Stimulated activated CD8-positive, alpha-beta memory T cell treated with anti-CD3 and anti-CD28 coated beads, Interleukin-4, amount 100 ng/mL, for 1 hour (primary cell): ENCODE measurements at places on chromosomes 7 and 10.
A peak's percentile ranks its signal among the peaks of the same experiment; 100 is the strongest.

DNA sequence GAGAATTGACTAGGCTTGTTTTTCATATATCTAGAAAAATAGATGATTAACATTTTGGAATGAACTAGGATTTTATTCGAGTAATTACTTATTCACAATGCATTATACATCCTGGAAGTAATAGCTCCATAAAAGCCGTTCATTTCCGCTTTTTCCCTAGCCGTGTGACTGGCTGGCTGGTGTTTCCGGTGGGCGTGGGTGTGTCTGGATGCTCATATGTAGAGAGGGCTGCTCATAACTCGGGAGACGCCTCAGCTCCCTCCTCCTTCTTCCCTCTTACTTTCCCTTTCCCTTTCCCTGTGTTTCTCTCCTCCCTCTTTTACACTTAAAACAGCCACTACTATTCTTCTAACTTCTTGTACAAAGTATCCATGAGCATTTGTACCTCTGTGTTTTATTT lies 187.7 kb upstream of the VSTM2A start:
- no peak for DNase-seq

- DNase-seq = no peak
These were observed 13.5 kb downstream of the ESYT2 start for GRCh38 chr7:158815800-158816128.

GRCh38 chr7:44538093-44538797 lies 2.9 kb downstream of the NPC1L1 start:
- DNase-seq = no peak

GRCh38 chr7:114663502-114663901 lies 248.9 kb downstream of the FOXP2 start:
- no peak for DNase-seq

- DNase-seq = no peak
These were observed 32.9 kb upstream of the ANKRD2 start for GRCh38 chr10:97539523-97540200.

DNA sequence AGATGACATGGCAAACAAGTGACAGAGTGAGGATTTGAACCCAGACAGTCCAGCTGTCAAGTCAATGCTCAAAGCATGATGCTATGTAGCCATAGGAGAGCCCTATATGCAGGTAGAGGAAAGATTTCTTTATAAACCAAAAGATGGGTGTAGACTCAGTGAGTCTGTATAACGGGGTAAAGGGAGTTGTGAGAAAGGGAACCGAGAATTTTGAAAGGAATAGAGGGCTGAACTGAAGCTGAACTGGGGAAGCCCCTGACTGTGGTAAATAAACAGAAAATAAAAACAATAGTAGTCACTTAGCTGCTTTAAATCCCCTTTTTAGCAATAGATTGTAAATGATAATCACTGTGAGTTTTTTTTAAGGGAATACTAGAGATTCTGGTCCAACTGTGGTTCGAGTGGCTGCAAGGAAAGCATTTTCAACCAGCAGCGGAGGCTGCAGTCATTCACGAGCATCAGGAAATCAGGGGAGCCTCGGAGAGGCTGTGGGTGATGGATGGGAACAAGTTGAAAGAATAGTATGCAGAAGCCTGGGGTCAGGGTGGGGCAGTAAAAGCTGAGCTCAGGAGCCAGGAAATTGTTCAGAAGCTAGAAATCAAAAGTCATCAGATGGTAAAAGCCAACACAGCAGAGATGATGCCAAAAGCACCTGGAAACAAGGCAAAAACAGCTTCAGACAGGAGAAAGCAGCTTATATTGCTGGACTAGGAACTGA lies 393.5 kb downstream of the GFRA1 start:
- no peak for DNase-seq

DNA sequence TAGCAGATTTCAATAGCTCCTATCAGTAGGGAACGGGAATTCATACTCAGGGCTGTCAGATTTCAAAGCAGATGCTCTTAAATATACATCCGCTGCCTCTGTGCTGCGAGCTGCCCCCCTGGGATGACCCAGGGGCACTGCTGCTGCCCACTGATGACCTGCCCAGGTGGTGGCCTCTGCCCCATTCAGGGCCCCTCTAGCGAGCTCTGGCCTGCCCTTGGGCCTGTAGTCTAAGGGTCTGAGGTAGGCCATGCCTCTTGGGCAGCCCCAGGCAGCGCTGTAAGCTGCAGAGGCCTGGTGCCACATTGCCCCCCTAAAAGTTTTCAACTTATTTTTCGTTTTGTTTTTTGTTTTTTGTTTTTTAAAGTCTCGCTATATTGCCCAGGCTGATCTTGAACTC lies 50.6 kb upstream of the SH2B2 start:
- no peak for DNase-seq

GRCh38 chr10:92957223-92958010 lies 103.2 kb upstream of the CYP26C1 start:
- no peak for DNase-seq

DNA sequence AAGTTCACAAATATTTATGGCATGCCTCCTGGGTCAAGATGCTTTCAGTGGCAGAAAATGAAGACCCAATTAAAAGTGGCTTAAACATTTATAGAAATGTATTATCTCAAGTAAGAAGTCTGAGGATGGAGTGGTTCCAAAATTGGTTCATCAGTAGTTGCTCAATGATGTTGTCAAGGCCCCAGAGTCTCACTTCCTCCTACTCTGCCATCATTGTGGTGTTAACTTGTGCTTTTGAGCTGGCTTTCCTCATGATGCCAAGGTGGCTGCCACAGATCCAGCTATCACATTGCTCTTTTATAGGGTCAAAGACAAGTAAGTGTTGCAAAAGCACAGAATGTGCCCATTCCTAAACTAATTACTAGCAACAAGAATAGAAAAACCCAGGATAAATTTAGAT lies 404.6 kb upstream of the NRP1 start:
- no peak for DNase-seq

DNA sequence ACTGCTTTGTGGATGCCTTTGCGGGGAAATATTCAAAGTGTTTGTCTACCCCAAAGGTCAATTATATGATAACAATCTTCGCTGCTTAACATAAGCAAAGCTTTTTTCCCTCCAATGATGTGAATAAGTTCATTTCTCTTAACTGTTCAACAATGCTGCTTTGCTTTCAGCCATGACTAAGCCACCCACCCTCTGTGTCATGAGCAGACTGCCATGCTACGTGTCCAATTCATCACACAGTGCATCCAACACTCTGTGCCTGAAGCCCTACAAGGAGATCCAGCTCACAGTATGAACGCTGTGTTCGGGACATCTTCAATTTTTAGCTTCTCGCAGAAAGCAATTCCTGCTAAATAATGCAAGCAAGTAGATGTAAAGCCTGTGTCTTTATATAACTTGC lies 5.7 kb upstream of the TAS2R40 start:
- DNase-seq = no peak

DNA sequence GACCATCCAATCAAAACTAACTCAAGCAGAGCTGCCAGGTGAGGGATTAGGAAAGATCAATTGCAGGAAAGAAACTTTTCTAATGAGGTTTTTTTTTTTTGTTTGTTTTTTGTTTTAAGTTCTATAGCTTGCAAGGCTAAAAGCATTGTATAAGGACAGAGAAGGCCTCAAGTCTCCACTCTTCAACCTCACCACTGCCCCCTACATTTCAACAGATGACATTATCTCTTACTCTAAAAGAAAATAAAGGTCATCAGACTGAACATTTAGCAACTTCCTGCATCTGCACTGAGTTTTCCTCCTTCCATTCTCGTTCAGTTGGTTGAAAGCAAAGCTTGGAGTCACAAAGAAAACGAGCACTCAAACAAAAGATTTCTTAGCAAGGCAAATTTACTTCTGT lies 45.2 kb upstream of the EXOC4 start:
- DNase-seq = no peak

DNA sequence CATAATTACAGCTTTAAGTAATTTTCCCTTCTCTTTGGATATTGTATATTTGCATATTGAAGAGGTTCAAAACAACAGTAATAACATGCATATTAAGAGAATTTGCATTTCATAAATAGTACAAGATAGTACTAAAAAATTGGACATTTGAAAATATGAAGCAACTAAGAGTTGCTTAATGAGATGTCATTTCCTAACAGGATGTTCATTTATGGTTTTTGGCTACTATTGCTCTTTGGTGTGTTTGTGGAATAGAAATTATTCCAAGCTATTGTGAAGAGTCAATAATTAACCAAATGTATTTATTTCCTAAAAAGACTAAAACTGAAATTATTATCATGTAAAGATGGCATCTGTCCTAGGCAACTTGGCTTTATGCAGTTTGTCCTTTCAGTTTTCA lies 4.1 kb upstream of the SGCE start:
- DNase-seq = no peak

- no peak for DNase-seq
These were observed 3.8 kb downstream of the LMTK2 start for GRCh38 chr7:98110249-98111022.

- DNase-seq = peak; percentile 0
These were observed 115.5 kb upstream of the GNAI1 start for GRCh38 chr7:80018941-80019808.

GRCh38 chr7:6496842-6497636 lies 49.3 kb upstream of the DAGLB start:
- DNase-seq = no peak

DNA sequence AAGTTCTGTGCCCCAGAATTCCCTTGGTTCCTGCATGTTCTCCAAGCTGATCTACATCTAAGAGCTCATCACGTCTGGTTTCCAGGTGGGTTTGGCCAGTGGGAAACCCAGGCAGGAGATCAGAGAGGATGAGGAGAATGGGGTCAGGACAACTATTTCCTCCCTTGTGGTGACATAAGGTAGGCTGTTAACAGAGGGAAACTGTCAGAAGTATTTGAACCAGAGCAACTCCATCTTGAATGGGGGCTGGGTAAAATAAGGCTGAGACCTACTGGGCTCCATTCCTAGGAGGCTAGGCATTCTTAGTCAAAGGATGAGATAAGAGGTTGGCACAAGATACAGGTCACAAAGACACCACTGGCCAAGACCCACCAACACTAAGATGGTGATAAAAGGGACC lies 19.1 kb downstream of the GARIN1A start:
- DNase-seq = no peak

- DNase-seq = no peak
These were observed 303.3 kb downstream of the GPR37 start for GRCh38 chr7:124462249-124462648.

DNA sequence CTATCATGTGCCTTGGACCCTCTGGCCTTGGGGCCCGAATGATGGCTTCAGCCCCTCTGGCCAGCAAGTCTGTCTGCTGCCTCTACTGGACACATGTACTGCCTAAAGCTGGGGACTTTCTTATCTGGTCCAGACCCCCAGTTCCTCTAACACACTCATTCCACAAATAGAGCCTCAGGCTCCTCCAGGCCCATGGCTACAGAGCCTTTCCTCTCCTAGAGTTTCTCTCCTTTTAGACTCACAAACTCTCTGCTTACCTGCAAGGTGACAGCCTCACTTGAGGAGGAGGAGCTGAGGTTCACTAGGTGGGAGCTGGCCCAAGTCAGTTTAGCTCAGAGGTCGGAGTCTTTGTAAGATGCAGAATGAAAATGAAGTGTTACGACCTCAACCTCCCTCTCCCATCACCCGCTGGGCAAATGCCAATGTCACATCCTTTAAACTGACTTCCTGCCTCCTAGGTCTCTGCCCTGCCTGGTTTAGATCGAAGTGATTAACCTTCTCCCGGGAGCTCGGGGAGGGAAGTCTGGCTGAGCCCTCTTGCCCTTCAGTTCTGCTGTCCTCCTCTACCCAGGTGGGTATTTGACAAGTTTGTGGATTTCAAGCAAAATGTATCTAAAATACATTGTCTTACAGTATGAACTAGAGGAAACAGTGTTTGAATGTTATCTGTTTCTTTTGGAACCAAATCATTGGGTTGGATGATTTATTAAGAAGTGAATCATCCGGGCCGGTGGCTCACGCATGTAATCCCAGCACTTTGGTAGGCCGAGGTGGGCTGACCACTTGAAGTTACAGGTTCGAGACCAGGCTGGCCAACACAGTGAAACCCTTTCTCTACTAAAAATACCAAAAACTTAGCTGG lies 71.9 kb upstream of the TNS3 start:
- DNase-seq = no peak

DNA sequence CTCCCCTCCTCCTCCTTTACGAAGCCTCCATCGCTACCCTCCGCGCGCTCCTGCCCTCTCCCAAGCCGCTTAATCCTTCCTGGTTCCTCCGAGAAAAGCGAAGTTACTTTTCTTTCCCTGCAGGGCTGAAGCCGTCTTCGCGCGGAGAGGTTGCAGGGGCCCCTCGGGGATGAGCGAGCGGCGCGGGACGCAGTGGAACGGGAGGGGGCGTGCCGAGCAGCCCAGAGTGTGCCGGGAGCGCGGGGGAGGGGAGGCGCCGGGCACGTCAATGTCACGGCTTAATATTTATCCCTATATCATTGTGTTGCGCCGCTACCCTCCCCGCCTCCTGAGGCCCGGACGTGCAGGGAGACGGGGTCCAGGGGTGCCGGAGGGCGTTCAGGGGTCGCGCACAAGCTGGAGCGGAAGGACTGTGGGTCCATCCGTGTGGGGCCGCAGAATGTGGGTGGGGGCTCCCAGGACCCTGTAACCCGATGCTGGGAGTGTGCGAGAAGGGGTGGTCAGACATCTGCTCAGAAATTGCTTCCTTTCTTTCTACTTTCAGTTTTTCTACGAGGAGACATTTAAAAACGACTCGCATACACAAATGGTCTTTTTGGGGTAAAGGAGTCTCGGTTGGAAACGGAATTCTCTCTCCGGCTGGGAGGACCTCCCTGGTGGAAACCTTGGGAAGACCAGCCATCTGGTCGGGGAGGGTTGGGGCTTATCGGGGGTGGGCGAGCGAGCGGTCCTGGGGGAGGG lies 2.4 kb downstream of the CDK6 start:
- peak; percentile 50 for DNase-seq

- no peak for DNase-seq
These were observed 38.7 kb upstream of the ARHGAP21 start for GRCh38 chr10:24762161-24762924.

- DNase-seq = no peak
These were observed 300.7 kb upstream of the ADARB2 start for GRCh38 chr10:2038036-2038435.

DNA sequence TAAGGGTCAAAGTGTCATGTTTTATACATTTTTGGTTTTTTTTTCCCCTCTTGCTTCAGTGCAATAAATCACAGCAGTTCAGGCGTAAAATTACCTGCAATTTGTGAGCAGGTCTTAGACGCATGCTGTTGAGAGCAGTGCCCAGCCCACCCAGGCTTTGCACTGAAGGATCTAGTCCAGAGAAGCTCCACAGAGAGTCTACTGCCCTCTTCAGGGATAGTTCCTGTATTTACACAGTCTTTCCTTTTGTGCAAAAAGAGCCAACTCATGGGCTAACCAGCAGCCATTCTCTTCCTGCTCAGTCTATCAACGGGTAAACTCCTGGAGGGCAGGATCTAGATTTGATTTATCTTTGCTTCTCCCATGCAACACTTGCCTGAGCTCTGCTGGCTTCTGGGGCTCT lies 82.2 kb upstream of the NAMPT start:
- DNase-seq = no peak

- no peak for DNase-seq
These were observed 41.1 kb downstream of the DGKB start for GRCh38 chr7:14861456-14861855.

GRCh38 chr10:124003070-124003419 lies 90.4 kb downstream of the CHST15 start:
- DNase-seq = no peak

GRCh38 chr10:2858452-2858851 lies 208.9 kb upstream of the PFKP start:
- DNase-seq = no peak

GRCh38 chr7:72035266-72035665 lies 376.9 kb downstream of the CALN1 start:
- no peak for DNase-seq
